BJ (cell line): ENCODE measurements at places on chromosomes 2 and 18.

- DNase-seq, result no peak
Observed at GRCh38 chr2:46813020-46813415, 102.6 kb downstream of the MCFD2 start.

- DNase-seq, result no peak
Observed at GRCh38 chr2:144496092-144496976, 23.6 kb downstream of the ZEB2 start.

DNA sequence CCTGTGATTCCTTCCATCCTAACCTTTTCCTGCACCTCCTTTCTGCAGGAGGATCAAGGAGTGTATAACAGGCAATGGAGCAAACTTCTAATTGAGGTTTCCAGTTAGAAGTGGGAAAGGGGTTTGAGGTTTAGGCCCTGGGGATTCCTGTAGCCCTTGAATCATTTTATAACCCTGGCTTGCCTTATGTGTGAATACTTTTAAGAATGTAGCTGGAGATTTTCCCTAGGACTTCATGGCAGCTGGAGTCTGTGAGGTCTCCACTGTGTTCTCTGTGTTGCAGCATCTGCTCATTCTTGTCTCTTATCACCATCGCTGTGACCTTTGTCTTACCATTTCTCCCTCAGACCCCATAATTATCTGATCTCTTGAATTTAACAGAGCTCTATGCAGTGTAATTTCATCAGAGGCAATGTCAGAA, 370.2 kb upstream of the SLC14A2 start:
- no peak for DNase-seq

DNA sequence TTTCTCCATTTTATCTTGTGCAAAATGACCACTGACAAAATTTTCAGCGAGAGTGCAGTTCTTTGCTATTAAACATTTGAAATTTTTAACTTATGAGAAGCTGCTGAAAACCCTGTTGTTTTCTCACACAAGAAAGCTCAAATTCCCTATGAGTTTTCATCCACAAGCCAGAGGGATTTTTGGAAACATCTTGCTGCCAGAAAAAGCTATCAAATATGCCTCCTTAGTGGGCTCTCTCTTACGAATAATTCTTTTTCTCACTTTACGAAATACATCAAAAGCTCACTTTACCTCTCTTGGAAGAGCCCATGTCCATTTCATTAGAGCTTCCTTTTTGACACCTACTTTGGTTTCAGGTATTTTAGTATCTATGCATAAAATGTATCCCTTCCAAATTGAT, 202.9 kb downstream of the KCNH7 start:
- no peak for DNase-seq

DNA sequence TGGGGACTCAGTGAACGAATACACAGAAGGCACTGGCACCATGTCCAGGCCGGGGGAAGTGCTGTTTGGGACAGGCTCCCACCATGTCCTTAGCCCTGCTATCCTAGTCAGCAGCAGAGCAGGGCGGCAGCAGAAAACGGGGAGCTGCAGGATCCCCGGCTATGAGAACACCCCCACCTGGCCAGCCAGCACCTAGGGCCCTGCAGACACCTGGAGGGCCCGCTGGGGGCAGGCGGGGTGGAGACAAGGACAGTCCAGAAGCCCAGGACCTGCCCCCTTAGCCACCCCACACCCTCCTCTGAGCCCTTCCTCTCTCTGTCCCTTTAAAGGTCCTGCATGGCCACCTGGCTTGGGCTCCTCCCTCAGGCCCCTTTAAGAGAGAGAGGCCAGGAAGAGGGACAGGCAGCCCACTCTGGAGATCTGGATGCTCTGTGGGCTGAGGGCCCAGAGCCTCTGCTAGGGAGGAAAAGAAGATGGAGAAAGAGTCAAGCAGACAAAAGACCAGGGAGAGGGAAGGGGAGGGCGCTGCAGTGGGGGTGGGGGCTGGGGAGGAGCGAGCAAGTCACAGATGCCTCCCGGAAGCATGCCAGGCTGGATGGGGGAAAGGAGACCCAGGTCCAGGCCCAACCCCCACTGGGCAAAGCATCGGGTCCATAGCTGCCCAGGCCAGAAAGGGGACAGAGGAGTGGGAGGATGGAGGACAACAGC, 48.6 kb downstream of the BIN1 start:
- DNase-seq, result no peak

GRCh38 chr2:141522702-141523101, 608.1 kb downstream of the LRP1B start:
- DNase-seq, result no peak

GRCh38 chr2:96952016-96952750, 34.2 kb downstream of the FAM178B start:
- no peak for DNase-seq

- DNase-seq, result no peak
Observed at GRCh38 chr2:24482972-24483300, 8.1 kb upstream of the NCOA1 start.

- no peak for DNase-seq
Observed at GRCh38 chr2:78682781-78683180, 342.7 kb upstream of the REG3G start.

GRCh38 chr18:62723666-62724281, 8.4 kb downstream of the PHLPP1 start:
- no peak for DNase-seq

DNA sequence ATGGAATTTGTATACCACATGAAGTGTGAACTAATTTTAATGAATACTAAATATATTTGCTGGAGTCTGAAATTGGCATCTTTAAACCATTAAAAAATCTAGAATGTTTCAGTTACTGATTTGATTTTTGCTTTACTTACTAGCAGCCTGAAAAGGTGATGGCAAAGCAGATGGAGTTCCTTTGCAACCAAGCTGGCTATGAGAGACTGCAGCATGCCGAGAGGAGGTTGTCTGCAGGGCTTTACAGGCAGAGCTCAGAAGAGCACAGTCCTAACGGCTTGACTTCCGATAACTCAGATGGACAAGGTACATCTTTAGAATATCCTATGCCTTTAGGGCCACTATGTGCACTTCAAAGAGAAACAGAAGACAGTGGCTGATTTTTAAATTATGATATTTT, 36.5 kb downstream of the NAB1 start:
- no peak for DNase-seq

- no peak for DNase-seq
Observed at GRCh38 chr2:25306777-25307368, 34.9 kb downstream of the DNMT3A start.

DNA sequence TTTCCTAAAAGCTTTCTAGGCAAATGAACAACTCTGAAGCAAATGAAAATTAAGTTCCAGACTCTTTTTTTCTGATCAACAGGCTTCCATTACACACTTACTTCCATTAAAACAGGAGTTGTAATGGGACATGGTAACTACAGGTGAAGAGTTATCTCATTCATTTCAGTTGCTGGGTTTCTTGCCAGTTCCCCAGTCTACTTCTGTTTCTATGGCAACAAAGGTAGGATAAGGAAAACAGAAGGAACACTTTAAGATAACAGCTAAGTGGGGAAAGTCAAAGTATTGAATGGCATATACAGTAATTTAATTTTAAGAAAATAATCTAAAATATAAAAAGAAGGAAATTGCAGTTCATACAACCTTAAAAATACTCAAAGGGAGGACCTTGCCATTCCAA, 25.1 kb downstream of the BAZ2B start:
- DNase-seq, result no peak

GRCh38 chr2:460861-461260, 173.0 kb upstream of the ALKAL2 start:
- DNase-seq, result no peak

DNA sequence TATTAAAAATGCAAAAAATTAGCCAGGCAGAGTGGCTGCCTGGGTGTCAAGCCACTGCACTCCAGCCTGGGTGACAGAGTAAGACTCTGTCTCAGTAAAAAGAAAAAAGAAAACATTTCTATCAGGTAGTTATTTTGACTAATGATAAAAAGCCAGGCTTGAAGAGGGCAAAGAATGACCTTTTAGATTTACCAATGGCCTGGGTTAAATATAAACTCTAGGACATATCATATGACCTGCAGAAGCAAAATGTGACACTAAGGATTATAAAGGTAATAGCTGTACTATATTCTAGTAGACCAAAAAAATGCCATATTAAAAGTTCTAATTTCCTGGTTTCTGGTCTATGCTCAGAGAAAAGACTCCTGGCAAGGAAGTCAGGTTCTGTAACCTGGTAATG, 16.1 kb upstream of the STAMBP start:
- DNase-seq, result no peak

GRCh38 chr2:235716875-235717496, 223.1 kb downstream of the AGAP1 start:
- no peak for DNase-seq

GRCh38 chr2:143603035-143603655, 473.9 kb downstream of the ARHGAP15 start:
- DNase-seq, result no peak

DNA sequence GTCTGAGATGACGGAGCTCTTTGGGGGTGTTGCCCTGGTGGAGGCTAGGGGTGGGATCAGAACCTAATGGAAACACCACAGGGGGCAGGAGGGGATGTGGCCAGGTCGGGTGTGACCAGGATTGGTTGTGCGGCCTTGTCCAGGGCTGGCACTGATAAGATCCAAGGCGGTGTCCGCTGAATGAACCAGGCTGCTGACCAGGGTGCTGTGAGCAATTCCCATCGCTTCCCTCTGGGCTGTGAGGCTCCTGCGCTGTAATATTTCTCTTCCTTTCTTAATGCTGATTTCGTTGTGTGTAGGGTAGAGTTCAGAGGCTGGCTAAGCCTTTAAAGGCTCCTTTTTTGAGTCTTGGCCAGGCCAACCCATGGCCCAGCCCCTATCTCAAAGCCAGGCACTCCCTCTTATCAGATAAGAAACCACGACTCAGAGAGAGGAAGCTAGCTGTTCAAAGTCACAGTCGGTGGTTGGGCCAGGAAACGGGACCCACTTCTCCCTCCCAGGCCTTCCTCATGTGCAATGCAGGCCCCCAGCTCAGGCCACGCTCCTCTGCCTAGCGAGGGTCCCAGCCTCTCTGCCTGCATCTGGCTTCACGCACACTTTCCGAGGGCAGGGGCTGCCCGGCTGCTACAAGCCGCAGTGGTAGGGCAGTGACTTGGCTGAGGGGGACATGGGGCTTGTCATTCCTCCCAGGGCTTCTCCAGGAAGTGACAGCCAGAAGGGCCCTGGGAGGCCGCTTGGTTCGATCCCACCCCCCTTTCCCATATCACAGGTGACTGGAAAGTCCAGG, 26.0 kb upstream of the FOSL2 start:
- no peak for DNase-seq

DNA sequence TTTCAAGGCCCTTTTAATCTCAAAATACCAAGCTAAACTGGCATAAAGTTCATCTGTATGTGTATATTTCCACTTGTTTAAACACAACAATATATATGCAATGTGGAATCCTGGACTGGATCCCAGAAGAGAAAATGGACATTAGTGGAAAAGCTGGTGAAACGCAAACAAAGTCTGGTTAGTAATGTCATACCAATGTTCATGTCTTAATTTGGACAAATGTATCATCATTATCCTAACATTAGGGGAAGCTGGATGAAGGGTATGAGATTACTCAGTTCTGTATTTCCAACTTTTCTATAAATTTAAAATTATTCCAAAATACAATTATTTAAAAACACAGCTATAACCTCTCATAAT, 3.8 kb downstream of the SP3 start:
- no peak for DNase-seq

GRCh38 chr2:3199627-3200345, 177.8 kb downstream of the EIPR1 start:
- no peak for DNase-seq

GRCh38 chr18:34493566-34494358, 216.3 kb upstream of the DTNA start:
- DNase-seq, result no peak

- no peak for DNase-seq
Observed at GRCh38 chr2:68766376-68766845, 31.8 kb downstream of the ARHGAP25 start.

GRCh38 chr2:226791056-226791486, 8.5 kb downstream of the IRS1 start:
- no peak for DNase-seq

DNA sequence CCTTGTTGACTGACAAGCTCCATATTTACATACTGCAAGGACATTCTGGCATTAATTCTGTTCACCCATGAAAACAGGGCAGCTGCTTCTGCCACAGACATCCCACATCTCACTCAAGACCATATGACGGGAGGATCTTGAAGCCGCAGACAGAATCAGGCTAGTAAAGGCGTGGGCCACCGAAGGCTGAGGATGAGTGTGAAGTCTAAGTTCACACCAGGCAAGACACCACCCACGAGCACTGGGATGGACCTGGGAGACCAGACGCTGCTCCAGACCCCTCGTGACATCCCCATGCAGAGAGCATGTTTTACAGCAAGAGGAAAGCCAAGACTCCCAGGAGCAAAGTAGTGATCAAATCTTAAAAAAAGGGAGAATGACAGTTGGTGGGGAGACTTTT, 3.2 kb downstream of the FHL2 start:
- no peak for DNase-seq

- no peak for DNase-seq
Observed at GRCh38 chr2:7601990-7602389, 684.8 kb downstream of the RNF144A start.

GRCh38 chr2:211133766-211134165, 577.4 kb downstream of the CPS1 start:
- DNase-seq, result no peak

DNA sequence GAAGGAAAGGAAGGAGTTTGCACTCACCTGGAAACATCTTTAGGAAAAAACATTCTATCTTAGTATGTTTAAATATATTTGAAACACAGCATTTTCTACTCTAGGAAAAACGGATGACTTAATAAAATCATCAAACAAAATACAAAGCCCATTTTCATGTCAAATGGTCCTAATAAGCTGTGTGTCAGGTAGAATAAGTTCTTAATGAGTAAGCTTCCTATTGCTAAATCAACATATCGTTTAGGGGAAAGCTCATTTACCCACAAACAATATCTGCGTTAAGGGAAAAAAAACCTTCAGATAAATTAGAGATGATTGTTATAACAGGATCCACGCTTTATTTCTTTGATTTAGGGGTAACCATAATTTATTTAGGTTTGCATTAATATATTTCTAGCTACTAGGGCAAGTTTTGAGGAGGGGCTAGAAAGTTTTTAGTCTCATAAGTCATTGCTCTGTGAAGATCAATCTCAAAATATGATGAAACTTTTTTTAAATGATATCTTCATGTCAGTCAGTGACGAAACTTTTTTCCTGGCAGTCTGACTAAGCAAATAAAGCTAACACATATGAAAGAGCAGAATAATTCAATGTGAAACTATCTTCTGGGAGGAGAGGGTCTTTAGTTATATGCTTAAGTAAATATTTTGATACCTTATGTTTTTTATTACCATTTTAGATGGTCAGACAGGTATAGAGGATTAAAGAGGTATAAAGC, 147.1 kb downstream of the WDSUB1 start:
- DNase-seq, result no peak

GRCh38 chr2:179652296-179652695, 209.1 kb downstream of the ZNF385B start:
- no peak for DNase-seq

GRCh38 chr18:11795916-11796315, 55.3 kb upstream of the CHMP1B start:
- no peak for DNase-seq
